ENCODE measurements at places on chromosomes 6 and 20.

DNA sequence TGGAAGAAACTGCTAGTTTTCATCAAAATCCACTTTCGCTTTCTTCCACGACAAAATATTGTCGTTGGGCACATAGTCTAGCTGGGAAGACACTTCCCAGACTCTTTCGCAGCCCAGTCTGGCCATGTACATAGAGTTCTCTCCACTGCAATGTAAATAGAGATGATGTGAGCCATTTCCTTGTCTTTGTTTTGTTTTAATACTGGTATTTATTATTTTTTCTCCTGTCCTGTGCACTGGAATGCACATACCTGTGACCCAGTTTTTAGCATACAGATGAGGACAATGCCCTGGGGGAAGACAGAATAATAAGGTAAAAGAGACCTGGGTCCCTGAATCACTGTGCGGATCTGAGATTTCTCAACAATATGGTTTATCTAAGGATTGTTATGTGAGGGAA is 149.5 kb upstream of the BMP5 start:
- DNase-seq: no peak

DNA sequence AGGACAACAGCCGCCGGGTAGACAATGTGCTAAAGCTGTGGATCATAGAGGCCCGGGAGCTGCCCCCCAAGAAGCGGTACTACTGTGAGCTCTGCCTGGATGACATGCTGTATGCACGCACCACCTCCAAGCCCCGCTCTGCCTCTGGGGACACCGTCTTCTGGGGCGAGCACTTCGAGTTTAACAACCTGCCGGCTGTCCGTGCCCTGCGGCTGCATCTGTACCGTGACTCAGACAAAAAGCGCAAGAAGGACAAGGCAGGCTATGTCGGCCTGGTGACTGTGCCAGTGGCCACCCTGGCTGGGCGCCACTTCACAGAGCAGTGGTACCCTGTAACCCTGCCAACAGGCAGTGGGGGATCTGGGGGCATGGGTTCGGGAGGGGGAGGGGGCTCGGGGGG is 16.7 kb upstream of the ZBTB9 start:
- DNase-seq: no peak

GRCh38 chr6:118288355-118289124 is 259.6 kb upstream of the PLN start:
- no peak for DNase-seq

DNA sequence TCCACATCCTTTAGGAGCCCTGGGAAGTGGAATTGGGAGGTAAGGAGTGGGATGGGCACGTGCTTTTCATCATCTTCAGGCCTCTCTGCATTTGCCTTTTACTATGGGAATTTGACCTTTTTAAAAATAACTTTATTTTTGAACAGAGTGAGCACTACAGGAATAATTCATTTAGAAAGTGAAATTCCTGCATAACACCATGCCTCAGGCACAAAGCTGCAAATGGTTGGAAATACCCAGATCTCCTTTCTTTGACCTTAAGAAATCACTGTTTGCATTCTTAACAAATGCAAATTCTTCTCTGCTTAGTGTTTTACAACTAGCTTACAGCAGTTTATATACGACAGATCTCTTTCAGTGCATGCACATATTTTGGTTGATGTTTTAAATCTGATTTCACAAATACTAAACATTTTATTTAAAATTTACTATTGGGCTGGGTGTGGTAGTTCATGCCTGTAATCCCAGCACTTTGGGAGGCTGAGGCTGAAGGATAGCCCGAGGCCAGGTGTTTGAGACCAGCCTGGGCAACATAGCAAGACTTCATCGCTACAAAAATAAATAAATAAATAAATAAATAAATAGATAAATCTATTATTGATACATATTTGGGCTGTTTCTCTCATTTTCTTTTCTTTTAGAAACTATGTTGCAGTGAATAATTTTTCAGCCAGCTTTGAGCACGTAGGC is 24.5 kb downstream of the CST8 start:
- no peak for DNase-seq

DNA sequence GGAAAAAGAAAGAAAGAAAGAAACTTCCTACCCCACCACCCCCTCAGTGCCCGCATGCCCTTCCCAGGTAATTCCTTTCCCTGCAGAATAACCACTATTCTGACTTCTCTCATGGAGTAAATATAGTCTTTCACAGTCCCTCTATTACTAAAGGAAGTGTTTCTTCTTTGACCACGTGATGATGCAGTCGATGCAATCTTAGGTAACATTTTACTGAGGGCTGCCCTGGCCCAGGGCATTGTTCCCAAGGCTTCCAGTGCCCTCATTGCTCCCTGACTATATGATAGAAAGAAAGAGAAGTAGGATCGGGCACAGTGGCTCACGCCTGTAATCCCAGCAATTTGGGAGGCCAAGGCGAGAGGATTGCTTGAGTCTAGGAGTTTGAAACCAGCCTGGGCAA is 29.1 kb downstream of the ARHGAP40 start:
- DNase-seq: no peak

- DNase-seq: no peak
These were observed 187.4 kb upstream of the RREB1 start for GRCh38 chr6:6920114-6920986.

GRCh38 chr20:32626859-32627636 is 41.9 kb upstream of the NOL4L start:
- DNase-seq: peak; percentile 48

- no peak for DNase-seq
These were observed 26.8 kb downstream of the ZBTB9 start for GRCh38 chr6:33481192-33481591.

DNA sequence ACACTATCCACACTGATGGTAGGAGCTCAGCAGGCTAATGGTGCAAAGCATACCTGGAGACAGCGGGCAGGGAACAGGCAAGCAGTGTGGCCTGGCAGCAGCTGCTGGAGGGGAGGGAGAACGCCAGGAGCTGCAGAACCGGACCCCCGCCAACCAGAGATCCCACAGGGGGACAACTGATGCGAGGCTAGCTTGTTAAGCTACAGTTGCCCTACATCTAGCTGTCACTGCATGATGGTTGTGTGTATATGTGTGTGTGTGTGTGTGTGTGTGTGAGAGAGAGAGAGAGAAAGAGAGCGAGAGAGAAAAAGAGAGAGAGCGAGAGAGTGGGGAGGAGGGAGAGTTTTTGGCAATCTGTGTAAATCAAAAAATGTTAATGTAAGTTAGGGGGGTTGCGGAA is 69.7 kb upstream of the NHSL1 start:
- no peak for DNase-seq

DNA sequence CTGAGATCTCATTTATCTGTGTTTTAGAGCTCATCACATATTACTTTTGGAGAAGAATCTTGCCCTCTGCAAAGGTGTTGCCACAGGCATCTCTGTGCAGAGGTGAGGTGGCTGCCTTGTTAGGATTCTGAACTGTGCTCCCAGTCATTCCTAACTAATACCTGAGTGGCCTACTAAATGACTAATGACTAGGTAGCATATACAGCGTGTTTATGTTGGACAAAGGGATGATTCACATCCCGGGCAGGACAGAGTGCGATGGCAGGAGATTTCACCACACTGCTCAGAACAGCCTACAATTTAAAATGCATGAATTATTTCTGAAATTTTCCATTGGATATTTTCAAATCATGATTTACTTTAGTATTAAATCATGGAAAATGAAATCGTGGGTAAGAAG is 23.1 kb upstream of the CGA start:
- DNase-seq: no peak

GRCh38 chr6:43916924-43917877 is 147.2 kb downstream of the VEGFA start:
- DNase-seq: no peak

DNA sequence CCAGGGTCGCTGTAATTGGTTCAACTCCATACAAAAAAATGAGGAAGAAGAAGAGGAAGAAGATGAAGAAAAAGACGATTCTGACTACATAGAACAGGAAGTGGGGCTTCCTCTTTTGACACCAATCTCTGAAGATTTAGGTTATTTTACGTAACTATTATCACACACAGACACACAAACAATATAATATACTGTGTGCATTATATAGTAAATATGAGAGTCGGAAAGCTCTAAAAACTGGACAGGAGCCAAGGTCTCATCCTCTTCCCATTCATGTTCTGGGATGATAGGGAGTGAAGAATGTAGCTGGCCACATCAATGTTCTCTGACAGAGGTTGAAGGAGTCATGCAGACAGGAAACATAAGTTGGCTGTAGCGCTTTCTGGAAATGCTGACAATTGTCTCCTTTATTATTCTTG is 13.3 kb downstream of the RSPH4A start:
- no peak for DNase-seq

GRCh38 chr20:44646641-44647274 is 4.7 kb downstream of the ADA start:
- peak; percentile 79 for DNase-seq

- peak; percentile 89 for DNase-seq
These were observed 9.8 kb upstream of the HECA start for GRCh38 chr6:139124887-139125672.

GRCh38 chr6:52509281-52510212 is 67.3 kb downstream of the TRAM2 start:
- no peak for DNase-seq

DNA sequence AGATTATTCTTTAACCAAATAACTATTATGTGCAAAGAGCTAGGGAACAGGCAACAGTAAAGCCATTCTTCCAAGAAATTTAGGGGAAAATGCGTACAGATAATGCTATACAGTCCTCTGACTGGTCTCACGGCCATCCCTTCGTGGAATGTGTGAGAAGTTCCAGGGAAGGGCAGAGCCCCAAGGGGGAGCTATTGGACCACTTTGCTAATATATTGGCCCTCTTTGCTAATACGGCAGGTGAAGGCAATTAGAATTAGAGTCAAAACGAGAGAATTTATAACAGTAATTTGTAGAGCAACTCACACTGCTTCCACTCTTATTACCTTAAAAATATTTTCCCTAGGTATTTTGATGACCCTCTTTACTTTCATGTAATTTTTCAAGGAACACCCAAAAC is 140.4 kb downstream of the IMPG1 start:
- DNase-seq: peak; percentile 11

DNA sequence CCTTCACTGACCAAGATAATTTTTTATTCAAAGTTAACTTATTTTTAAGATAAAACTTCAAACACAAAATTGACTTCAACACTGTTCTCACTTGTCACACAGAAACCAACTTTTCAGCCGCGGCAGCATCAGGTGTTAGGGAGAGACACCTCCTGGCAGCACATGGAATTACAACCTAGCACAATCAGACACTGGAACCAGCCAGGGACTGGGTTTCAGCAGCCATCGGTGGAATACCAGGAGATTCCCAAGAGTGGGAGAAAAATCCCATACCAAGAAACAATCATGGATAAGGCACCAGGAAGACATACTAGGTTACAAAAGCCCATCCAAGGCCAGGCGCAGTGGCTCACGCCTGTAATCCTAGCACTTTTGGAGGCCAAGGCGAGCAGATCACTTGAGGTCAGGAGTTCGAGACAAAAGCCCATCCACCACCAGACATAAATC is 70.0 kb downstream of the SNX5 start:
- peak; percentile 69 for DNase-seq

DNA sequence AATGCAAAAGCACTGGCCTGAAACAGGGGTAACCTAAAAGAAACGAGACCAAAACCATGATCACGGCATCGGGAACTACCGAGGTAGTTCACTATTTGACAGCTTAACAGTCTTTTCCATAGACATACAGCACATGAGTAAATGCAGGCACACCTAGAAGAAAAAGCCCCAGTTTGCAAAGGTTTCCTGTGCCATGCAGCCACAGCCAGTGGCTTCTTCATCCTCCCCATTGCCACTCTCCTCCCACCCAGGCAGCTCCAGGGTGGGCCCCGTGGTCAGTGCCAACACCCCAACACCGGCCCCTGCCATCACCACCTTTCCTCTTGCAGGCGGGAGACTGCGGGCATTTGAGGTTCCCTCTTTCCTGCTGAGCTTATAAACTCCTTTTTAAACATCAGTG is 115.4 kb downstream of the SLC23A2 start:
- DNase-seq: no peak

DNA sequence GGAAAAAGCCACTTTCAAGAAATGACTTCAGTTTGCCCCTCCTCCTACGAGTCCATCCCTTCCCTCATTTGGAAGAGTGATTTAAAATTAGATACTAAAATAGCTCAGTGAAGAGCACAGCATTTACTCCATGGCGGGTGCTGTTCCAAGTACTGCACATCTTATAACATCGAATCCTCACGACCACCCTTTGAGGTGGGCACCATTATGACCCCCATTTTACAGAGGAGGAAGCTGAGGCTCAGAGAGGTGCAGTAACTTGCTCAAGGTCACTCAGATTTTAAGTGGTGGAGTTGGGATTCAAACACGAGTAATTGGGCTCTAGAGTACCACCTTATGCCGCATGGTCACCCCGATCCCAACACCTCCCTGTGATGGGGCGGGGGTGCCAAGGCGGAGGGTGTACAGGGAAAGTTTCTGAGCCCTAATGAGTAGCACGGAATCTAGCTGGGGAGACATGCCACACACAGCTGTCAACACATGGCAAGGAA is 25.5 kb downstream of the TTBK1 start:
- no peak for DNase-seq

DNA sequence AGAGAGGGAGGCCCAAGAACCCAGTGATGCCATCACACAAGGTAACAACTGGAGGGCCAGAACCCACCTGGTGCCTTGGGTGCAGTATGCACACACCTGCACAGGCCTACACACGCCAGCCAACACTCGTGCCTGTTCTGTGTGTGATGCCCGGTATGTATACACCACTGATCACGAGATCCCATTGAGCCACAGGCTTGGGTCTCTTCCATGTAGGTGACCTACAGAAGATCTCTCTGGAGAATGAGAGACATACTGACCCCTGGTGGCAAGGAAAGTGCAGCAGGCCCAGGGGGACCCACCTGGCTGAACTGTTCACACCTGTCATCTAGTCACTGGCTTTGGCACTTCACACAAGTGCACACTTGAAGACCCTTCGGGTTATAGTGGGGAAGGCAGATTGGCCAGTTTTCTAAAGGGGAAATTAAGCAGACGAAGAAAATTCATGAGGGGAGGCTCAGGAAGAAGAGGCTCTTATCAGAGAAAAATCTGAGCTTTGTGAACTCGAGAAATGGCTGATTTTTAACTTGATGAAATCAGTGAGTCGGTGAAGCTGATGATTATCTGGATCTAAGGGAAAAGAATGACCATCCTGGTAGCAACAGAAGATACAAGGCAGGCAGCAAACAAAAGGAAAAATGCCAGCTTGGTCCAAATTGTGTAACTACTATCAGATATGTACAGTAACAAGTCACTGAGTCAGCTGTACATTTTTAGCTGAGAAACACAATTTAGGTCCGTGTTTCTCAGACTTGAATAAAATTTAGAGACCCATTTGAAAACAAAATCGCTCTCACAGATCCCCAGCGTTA is 69.1 kb upstream of the PBOV1 start:
- DNase-seq: peak; percentile 36

- no peak for DNase-seq
These were observed 39.7 kb downstream of the SH3BGRL2 start for GRCh38 chr6:79670789-79671188.

Data from DND-41 (cell line).